ENCODE measurements at places on chromosomes 2 and 18.

DNA sequence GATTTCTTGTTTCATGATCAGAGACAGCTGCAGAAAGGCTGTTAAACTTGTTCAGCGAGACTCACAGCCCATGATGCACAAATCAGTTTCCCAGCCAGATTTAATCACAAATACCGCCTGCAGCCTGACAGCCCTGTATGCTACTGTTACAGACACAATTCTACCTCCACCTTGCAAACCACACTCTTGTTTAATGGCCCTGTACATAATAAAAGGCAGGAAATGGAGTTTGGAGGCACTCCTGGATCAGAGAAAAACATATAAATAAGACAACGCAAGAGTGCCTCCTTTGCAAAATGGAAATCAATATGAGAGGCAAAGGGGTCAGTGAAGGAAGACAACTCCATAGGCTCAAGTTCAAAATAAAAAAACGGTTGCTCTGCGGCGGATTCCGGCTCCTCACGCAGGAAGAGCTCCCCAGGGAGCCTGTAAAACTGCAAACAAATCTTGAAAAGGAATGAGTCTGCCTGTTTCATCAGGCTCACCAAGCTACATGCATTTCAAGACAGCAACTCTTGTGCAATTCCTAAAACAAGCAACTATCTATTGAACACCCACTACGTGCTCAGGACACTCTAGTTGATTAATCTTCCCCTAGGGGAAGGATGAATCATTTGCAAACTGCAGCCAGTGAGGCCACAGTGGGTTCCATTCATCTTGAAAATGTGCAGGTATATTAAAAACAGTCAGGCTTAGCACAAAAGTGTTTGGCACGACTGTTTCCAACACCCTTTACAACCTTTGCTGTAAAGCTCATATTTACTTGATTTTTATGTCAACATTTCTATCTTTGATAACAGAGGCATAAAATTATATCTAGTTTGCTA is 37.5 kb downstream of the TBC1D8 start:
- DNase-seq = peak; percentile 25

DNA sequence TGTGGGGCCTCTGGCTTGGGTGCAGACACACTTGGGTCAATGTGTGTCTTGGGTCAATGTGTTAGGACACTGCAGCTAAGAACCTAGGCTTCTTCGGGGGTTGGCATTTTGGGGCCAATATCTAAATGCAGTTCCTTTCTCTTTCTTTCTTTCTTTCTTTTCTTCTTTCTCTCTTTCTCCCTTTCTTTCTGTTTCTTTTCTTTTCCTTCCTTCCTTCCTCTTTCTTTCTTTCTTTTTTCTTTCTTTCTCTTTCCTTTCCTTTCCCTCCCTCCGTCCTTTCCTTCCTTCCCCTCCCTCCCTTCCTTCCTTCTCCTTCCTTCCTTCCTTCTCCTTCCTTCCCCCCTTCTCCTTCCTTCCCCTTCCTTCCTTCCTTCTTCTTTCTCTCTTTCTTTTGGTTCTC is 57.7 kb upstream of the OSR1 start:
- DNase-seq = no peak

DNA sequence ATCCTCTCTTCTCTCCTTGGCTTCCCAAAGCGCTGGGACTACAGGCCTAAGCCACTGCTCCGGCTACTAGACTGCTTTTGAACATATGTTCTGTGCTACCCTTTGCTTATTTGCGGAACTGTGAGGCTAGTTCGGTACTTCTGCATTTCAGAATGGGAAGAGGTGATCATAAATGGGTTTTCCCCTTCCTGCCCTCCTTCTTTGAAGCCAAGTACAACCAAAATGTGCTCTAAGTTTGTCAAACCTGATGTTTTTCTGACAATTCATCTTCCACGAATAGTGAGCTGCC is 1.7 kb upstream of the ESCO1 start:
- DNase-seq = no peak

DNA sequence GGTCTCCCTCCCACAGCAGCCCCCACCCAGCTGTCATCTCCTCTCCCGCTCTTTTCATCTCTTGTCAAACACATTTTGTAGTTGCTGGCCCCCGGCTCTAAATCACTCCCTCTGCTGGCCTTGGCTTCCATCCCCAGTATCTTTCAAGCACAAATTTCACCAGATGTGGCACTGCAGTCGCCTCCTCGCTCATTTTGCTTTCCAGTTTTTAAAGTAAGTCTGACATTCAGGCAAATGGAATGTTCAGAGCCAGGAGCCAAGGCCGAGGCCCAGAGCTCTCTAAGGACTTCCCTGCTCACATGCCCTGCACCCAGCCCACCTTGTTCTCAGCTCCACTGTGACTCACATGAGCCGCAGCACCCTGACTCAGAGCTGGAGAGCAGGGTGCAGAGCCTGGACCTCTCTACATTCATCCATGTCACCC is 158.4 kb downstream of the GALNT14 start:
- no peak for DNase-seq

DNA sequence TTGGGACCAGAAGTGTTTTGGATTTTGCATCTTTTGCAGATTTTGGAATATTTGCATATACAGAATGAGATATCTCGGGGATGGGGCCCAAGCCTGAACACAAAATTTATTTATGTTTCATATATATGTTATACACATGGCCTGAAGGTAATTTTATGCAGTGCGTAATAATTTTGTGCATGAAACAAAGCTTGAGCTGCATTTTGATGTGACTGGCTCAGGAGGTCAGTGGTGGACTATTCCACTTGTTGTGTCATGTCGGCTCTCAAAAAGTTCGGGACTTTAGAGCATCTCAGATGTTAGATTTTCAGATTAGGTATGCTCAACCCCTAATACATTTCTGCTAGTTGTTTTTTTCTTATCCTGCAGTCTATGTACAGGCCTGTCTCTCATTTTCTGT is 145.4 kb downstream of the FAM210A start:
- no peak for DNase-seq

- DNase-seq = no peak
Measured at GRCh38 chr18:44885507-44885906, 204.8 kb downstream of the SETBP1 start.
